WERI-Rb-1 (cell line): ENCODE measurements at places on chromosomes 1 and 21.

DNA sequence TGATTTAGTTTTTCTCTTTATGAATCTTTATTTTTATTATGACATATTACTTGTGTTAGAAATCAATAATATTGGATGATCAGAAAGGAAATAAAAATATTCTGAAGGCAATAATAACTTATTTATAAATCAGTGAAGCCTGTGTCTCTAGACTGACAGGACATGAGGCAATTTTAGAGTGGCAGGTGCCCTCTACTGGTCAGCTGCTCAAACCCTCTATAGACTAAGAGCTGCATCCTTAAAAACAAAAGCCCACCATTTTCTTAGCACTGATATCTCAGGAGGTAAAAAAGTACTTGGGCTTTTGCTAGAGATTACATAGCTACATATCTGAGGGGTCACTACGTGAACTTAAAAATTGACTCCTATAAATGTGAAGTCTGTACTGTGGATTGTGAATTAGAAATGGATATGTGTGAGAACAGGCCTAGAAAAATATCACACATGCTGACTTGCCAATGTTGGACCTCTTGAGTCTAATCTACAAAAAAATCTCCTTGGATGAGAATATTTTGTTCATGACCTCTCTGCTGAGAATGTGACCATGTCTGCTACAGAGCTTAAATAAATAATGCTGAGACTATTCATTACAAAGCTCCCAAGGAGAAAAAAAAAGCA lies 597.9 kb upstream of the ADAMTS5 start:
- peak; percentile 26 for DNase-seq

GRCh38 chr21:27421654-27422053 lies 454.8 kb upstream of the ADAMTS5 start:
- no peak for DNase-seq

- peak; percentile 33 for DNase-seq
Observed at GRCh38 chr1:211541720-211542477, 37.1 kb downstream of the SLC30A1 start.

- DNase-seq = no peak
Observed at GRCh38 chr1:14039582-14040430, 339.8 kb downstream of the PRDM2 start.

GRCh38 chr1:41539999-41540398 lies 55.5 kb upstream of the EDN2 start:
- DNase-seq = no peak

- no peak for DNase-seq
Observed at GRCh38 chr1:202058001-202058908, 47.9 kb downstream of the ELF3 start.

DNA sequence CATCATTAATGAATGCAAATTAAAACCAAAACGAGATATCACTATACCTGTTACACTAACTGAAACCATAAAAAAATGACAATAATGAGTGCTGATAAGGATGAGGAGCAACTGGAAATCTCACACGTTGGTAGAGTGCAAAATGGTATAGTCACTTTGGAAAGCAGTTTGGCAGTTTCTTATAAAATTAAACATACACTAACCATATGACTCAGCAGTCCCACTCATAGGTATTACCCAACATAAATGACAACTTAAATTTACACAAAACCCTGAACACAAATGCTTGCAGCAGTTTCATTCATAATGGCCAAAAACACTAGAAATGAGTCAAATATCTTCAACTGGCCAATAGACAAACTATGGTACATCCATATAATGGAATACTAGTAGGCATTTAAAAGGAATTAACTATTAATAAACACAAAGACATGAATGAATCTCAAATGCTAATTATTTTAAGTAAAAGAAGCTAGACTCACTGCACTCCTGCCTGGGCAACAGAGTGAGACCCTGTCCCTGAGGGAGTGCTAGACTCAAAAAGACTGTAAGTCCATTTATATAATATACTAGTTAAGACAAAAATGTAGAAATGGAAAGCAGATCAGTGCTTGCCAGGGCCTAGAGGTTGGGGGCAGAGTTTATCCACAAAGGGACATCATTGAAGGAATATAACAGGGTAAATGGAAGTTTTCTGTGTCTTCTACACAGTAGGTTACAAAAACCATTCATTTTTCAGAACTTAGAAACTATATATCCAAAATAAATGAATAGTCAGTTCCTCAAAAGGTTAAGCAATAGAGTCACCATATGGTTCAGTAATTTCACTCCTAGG lies 77.4 kb downstream of the EIF4G3 start:
- no peak for DNase-seq

GRCh38 chr1:94072840-94073522 lies 48.0 kb downstream of the ABCA4 start:
- DNase-seq = no peak

DNA sequence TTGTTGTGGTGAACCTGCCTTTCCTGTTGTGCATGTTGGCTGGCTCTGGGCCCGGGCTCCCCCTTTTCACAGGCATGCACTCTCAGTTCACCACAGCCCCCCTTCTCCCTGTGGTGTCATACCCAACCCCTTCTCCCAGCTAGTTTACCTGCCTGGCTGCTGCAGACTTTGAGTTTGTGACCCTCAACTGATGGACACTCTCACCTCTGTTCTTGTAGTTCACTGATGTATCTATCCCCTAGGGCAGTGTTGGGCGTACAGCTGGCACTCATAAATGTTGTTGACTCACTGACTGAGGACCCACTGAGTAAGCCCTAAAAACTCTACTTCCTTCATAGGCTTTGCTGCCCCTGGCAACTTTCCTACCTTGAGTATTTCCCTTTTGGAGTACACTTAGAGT lies 54.9 kb downstream of the WDR64 start:
- no peak for DNase-seq

- DNase-seq = no peak
Observed at GRCh38 chr1:22107126-22107525, 35.8 kb downstream of the WNT4 start.

DNA sequence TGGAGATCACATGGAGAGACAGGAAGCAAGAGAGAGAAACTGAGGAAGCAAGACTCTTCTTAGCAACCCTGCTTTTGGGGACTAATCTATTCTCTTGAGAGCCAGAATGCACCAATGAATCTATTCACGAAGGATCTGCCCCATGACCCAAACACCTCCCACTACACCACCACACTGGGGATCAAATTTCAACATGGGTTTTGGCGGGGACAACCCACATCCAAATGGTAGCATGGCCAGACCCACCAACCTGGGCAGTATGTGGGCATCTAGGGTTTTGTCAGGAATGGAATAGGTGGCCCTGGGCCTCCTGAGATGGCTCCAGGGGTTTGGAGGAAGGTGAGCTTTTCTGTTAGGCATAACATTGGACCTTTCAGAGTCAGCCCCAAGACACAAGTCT lies 33.7 kb downstream of the NENF start:
- DNase-seq = no peak

GRCh38 chr1:5161372-5161771 lies 507.0 kb downstream of the AJAP1 start:
- DNase-seq = peak; percentile 26

DNA sequence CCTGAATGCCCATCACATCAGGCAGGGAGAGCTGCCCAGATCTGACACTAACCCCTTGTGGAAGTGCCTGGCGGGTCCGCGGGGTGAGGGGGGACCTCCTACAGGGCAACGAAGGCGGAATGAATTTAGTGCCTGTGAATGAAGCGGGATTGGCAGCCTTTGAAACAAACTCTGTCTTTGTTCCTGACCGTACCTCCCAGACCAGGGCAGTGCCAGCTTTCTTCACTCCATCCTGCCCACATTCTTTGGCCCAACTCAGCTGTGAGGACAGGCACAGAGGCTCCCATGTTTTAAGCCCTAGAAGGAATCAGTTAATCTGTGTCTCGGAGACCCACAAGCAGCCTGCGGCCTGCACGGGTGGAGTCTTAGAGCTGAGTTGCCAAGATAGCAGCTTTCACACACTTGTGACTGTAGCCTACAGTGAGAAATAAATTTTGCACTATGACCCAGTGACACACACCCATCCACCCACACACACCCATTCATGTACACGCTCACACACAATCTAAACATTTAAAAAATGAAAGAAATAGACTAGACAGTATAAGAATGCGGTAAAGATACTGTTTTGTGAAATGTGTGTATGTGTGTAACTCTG lies 60.1 kb upstream of the USP24 start:
- DNase-seq = no peak

DNA sequence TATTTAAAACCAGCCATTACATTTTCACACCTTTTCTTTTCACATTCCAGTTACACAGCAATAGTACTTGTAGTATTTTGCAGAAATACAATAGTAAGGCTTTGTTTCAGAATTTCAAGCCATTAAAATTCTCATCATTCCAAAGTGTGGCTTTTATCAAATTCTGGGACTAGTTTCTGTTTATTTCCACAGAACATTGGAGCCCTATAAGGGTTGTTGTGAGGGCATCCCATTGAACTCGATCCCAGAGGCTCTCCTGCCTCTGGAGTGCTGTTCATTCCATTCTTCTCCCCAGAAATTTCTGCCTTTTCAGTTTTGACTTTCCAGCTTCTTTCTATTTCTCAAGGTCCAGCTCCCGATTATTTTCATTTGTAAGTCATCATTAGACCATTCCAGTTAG lies 645.5 kb downstream of the ADGRL2 start:
- no peak for DNase-seq

DNA sequence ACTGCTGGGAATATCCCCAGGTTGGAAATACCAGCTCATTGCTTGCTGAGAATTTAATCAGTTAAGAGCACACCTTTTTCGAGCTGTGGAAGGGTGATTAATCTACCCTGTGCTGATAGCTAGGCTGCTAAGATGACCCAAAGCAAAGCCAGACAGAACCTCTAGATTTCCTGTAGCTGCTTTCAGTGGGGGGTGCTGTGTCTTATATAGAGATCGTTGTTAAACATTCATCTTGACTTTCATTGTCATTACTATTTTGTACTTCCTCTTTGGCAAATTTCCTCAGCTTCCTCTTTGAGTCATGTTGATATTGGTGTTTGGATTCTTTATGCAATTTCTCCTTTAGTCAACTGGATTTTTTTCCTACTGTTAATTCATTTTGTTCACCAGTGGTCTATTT lies 155.3 kb downstream of the DISC1 start:
- no peak for DNase-seq

GRCh38 chr1:204545881-204546280 lies 29.7 kb downstream of the MDM4 start:
- no peak for DNase-seq

- DNase-seq = no peak
Observed at GRCh38 chr1:183226361-183226760, 40.3 kb downstream of the LAMC2 start.

GRCh38 chr1:94926915-94927404 lies at the start of gene CNN3:
Gene CNN3 (minus strand): TSS chr1:94927110. CDS start chr1:94926894, 216 bp downstream.
- DNase-seq = peak; percentile 85

DNA sequence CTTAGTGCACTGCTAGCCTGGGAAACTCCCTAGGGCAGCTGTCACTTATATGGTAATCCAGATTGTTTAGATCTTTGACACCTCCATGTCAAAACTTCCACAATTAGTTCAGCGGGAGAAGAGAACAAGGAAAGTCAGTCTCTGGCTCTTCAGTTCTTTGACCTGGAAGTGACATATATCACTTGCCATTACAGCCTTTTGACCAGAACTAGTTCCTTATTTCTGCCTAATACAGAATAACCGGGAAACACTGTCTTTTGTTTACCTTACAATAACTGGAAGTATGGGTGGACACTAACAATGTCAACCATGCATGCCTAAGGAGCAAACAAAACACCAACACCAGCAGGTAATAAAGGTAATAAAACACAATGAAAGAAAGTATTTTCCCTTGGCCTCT lies 68.3 kb downstream of the C4BPA start:
- DNase-seq = no peak

GRCh38 chr1:14332158-14332557 lies 266.3 kb upstream of the KAZN start:
- no peak for DNase-seq

GRCh38 chr1:44405798-44406736 lies 1.0 kb downstream of the RNF220 start:
- DNase-seq = no peak

DNA sequence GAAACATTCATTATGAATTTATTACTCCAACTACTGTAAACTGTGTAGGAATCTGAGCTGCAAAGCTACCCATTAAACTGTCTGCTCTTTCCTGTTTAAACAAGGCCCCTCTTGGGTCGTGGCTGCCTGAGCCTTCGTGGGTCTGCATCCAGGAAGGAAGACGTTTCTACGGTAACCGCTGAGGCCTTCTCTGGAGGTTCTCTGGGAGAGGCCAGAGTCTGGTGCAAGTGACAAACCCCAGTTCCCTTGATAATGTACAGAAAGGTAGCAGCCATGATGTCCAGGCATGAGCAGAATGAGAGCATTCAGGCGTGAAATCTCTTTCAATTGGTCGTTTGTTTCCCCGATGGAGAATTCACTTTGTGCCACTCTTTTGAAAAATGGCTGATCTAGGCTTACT lies 350.2 kb downstream of the PLPP3 start:
- DNase-seq = no peak

GRCh38 chr1:1853593-1854257 lies 37.2 kb downstream of the GNB1 start:
- DNase-seq = no peak

DNA sequence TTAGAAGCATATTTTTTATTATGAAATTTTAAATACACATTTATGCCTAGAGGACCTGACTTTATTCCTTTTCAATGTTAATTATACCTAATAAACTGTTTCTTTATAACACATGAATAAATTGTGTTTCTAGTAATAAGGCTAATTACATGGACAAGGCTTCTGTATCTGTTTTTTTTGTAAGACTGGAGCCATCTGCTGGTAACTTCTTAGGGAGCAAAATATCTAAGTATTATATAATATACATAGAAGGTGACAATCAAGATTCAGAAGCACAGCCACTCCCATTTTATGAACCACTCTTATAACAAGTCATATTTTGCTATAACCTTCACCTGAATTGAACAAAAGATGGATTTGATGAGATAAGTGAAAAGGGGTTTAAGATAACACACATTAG lies 84.2 kb downstream of the LBR start:
- no peak for DNase-seq

DNA sequence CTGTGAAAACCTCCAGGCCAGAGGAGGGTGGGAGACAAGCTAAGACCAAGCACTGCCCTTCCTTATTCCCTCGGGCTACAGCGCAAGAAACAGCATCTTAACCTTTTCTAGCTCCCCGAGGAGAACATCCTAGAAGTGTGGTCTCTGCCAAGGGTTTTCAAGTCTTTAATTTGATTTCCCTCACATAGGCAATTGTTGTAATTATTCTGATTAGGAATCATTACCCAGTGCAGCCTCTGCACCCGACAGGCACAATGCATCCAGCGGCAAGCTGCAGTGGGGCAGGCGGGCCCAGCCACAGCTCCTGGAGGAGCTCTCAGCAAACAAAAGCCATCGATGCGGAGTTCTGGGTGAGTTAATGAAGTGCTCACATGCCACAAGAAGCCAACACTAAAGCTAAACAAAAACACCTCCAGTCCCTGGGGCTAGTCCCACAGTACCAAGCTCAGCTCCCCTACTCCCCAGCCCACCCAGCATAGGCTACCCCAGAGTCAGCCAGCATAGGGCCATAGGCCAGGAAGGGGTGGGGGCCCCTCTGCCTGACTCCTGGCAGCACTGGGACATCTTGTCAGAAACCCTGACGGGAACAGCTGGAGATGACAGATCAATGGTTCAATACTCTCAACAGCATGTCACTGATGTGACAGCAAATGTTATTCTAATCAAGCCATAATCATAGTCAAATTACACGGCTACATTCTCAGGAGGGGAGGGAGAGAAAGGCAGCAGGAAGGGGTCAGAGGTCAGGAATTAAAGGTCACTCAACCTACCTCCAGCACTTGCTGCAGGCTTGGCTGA lies 42.5 kb downstream of the ERI3 start:
- no peak for DNase-seq
